ENCODE measurements at places on chromosomes 16 and 17. TPM values are rescaled to one million over a fixed set of nuclear protein-coding genes. Genes with fewer than 3 reads are reported as not detected.
A peak's percentile ranks its signal among the peaks of the same experiment; 100 is the strongest.

DNA sequence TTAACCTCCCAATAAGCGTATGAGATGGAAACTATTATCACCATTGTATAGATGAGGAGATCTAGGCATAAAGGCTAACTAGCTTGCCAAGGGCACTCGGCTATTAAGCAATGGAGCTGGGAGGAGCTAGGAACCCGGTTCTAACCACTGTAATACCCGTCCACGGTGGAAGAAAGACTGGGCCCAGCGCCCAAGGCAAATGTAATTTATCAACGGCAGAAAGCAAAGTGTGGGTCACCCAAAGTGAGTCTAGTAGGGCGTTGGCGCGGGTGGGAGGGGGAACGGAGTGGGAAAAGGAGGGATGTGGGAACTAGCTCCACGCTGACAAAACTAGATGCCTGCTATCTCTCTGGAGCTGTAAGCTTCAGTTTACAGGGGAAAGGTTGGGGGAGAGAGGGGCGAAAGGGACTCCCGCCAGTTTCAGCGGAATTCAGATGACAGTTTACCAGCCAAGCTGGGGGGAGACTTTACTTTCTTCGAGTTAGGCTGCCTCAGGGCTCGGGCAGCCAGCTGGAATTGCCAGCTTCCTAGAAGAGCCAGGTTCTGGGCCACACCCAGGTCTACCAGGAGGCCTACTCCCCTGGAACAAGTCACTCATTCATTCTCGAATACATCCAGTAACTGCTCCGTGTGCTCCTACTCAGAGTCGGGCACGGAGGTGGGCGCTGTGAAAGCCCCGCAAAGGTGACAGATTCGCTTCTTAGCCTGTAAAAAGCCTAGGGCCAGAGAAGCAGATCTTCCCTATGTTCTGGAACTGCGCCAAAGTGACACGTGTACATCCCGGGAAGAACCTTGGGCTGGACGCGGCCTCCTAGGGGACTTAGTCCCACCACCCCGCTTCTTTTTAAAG, 837 bp downstream of the LRRC59 start:
- DNase-seq, result peak; percentile 19

GRCh38 chr16:73108195-73108963, 60.5 kb upstream of the ZFHX3 start:
- no peak for DNase-seq

DNA sequence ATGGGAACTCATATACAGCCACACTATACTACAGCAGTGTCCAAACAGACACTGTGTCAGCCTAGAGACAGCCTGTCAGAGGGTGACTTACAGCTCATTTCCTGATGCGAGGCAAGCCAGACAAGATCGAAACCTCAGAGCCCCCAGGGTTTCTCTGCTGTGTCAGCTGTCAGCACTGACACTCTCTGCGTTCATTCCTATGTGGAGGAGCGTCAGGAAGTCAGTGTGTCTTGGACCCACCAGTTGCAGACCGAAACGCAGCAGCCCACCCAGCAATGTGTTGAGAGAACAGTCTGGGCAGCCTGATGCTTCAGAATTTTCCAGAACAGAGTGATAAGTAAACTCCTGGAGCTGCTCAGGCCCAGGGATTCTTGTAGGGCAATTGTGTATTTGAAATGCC, 20.6 kb upstream of the MAPT start:
- no peak for DNase-seq

DNA sequence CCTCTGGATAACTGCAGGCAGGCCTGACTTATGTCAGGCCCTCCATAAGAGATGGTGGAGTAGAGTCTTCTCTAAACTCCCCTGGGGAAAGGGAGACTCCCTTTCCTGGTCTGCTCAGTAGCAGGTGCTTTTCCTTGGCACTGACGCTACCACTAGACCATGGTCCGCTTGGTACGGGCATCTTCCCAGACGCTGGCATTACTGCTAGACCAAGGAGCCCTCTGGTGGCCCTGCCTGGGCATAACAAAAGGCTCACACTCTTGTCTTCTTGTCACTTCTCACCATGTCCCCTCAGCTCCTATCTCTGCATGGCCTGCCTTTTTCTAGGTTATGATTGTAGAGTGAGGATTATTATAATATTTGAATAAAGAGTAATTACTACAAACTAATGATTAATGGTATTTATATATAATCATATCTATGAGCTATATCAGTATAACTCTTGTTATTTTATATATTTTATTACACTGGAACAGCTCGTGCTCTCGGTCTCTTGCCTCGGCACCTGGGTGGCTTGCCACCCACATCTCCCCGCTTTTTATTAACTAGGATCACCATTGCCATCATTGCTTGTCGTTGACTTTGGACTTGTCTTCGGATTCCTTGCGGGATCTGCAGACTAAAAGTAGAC, 59.8 kb upstream of the ARL4D start:
- DNase-seq, result peak; percentile 79

DNA sequence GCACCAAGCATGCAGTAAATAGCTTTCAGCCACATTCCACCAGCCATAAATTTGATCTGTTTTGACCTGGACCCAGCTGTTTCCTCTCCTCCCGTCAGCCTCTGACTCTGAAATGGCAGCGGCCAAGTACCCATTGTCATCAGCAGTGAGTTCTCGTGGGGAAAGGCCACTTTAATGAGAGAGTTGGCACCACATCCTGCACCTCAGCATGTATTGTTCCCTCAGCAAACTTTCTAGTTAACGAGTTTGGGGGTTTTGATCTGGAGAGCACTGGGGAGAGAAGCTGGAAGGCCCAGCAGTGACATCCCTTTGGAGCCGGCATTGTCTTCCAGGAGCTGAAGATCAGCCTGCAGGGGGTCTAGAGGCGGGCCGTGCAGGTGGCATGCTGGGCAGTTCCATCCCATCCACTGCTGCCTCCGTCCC, 84.9 kb downstream of the RPA1 start:
- no peak for DNase-seq

DNA sequence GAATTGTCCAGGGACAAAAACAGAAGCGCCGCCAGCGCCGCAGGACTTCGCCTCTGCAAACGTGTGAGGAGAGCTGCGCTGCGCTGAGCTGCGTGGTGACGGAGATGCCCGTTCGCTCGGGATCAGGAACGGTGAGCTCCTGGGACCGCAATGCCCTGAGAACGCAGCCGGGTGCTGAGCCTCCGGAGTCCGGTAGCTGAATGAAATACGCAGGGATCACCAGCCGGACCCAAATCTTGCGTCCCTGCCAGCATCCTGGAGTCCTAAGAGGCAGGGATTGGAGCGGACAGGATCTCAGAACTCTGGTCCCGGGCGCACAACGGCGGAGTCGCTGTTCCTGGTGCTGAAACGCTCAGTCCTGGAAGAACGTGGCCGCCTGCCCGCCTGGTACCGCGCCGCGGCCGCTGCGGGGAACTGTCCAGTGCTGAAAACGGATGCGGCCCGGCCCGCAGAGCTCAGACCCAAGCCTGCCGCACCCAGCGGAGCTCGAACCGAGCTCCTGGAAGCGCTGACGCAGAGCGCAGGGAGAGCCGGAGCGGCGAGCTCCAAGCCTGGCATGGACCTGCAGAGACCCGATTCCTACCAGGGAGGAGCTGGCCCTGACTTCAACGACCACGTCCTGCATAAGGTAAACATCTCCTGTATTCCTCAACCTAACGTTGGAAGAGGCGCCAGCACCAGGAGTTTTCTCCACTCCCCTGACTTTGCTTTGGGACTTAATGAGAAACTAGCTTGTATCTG, 41.5 kb downstream of the CD300LF start:
- peak; percentile 62 for DNase-seq

GRCh38 chr17:72863526-72864211, 228.8 kb downstream of the SLC39A11 start:
- DNase-seq, result no peak

GRCh38 chr17:58121925-58122324, 26.3 kb upstream of the OR4D1 start:
- DNase-seq, result no peak

DNA sequence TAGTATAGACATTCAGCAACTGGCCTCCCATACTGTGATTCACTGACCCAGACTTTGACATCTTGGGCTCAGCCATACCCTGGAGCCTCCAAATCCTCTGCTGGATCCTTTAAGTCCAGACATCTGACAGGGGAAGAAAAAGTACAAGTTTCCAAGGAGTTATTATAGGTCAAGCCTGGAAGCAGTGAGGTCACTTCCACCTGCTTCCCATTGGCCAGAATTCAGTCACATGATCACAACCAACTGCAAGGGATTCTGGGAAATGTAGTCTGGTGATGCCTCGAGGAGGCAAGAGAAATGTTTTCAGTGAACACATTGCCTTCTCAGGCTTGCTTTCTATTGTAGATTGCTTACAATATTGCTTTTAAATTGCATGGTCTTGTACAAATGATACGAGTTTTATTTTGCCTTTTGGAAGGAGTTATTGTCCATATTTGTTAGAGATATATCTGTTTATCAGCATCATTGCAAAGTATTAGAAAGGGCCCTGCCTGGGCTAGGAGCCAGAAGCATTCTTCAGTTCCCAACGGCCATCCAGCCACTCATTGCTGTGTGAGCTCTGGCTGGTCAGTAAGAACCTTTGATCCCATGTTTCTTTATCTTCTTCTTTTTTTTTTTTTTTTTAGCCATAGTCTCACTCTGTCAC, 696.9 kb downstream of the WWOX start:
- peak; percentile 68 for DNase-seq

- DNase-seq, result no peak
These were observed 452.0 kb downstream of the SOX9 start for GRCh38 chr17:72572604-72573491.

- DNase-seq, result no peak
These were observed 20.7 kb downstream of the UBN1 start for GRCh38 chr16:4868026-4868425.

DNA sequence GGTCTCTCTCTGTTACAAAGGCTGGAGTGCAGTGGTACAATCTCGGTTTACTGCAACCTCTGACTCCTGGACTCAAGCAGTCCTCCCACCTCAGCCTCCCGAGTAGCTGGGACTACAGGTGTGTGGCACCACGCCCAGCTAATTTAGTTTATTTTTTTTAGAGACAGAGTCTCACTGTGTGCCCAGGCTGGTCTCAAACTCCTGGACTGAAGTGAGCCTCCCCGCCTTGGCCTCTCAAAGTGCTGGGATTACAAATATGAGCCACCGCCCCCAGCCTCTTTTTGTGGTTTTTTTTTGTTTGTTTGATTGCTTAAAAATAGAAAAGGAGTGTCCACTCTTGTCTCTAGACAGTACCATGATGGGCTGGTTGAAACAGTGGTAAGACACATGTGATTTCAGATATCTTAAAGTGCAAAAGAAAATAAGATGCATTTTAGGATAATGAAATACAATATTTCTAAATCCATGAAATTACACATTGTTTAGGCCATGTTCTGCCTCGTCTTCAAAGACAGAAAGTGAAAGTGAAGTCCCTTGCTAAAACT, 27.4 kb downstream of the KIAA0513 start:
- no peak for DNase-seq

DNA sequence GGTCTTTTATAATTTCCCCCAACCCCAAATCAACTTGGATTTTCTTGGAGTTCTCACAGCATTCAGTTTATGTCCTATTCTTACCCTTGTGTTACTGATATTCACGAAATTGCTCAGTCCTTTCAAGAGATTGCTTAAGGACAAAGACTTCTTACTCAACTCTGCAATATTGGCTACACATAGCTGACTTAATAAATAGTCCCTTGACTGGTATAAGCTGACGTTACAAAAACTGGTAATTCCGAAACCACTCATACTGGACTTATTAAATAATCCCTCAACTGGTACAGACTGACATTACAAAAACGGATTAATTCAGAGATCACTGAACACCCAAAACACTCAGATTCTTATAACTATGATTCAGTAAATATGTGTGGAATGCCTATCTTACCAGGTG, 860 bp downstream of the TIGD7 start:
- no peak for DNase-seq

DNA sequence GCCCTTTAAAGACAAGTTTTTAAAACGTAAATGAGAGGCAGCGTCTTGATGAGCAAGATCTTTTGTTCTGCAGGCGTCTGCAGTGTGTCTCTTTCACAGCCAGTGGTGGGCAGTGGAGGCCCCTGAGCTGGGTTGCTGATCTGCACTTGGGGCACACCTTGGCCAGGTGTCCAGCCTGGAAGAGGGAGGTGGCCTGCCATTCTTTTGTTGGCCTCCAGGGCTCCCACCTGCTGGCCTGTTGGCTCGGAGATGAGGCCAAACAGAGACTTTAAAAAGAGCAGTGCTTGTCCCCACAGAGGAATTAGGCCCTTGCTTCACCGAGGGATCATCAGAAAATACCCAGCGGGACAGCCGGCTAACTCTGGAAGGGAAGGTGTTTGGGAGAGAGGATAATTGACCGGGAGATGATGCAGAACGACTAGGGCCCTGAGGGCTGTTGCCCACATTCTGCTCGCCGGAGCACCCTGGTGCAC, 145.9 kb upstream of the PLCG2 start:
- DNase-seq, result no peak

DNA sequence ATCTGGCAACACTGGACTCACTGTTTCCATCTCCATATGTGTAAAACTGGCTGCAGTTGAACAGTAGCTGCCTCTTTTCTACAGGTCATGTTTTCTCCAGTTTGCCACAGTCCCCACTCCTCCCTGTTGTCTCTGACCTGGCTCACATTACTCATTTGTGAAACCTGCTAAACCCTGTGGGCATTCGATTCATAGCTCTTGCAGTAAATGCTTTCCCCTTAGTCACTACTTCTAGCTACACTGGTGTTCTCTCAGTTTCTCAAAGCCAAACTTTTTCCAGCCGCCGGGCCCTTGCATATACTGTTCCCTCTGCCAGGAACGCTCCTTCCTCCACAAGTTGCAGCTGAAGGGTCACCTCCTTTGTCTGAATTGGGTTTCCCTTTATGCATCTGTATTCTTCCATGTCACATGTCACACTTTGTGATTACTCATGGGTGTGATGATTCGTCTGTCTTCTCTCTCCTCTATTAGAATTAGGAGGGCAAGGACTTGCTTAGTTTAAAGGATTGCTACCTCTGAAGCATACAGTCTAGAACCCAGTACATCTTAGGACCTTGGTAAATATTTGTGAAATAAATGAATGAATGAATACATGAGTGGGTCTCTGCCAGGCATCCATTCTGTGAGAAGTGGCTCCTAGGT, 15.0 kb upstream of the MT4 start:
- DNase-seq, result no peak

GRCh38 chr16:72099377-72099818, 5.8 kb downstream of the DHX38 start:
- DNase-seq, result no peak

- DNase-seq, result no peak
These were observed 775 bp upstream of the SP6 start for GRCh38 chr17:47851764-47852112.

DNA sequence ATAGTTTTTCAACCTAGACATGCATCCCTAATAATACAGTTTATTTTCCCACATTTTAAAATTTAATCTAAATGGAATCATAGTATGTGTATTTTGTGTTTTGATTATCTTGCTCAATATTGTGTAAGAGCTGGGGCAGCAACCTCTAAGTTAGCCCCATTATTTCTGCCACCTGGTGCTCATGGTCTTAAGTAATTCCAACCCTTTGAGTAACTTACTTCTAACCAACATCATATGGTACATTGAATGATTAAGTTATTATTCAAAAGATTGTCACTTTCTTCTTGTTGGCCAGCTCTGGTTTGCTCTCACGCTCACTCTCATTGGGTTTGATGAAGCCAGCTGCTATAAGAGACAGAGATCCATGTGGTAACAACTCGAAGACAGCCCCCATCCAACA, 3.9 kb upstream of the KRTAP4-3 start:
- DNase-seq, result no peak

COX6A2 gene
- not detected for total RNA-seq

MAP3K3 gene
- total RNA-seq, result 75.6 TPM

PRDM7 gene
- not detected for total RNA-seq

ACSM5 gene
- 24.3 TPM for total RNA-seq
